ENCODE measurements at places on chromosomes 13 and 19.

GRCh38 chr13:42413484-42413815 is 141.5 kb downstream of the AKAP11 start:
- no peak for DNase-seq

GRCh38 chr13:40470660-40471059 is 195.8 kb downstream of the FOXO1 start:
- DNase-seq: no peak

DNA sequence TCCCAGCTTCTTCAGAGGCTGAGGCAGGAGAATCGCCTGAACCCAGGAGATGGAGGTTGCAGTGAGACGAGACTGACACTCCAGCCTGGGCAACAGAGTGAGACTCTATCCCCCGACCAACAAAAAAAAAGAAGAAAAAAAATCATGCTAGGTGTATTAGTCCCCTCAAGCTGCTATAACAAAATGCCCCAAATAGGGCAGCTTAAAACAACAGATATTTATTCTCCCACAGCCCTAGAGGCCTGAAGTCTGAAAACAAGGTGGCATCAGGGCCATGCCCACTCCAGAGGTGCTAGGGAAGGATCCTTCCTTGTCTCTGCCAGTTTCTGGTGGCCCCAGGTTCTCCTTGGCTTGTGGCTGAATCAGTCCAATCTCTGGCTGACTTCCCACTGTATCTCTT is 8.6 kb upstream of the EHD2 start:
- DNase-seq: no peak

DNA sequence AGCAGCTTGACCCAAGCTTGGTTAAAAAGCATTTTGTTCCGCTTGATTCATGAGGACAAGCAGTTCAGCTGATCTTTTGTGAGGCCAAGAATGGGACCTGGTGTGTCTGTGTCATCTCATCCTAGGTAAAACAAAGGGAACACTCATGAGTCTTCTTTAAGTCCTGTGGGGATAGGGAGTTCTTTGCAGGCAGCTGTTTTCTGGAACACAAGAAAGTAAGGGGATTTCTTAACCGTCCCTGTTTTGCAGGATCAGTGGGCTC is 134.5 kb upstream of the TMTC4 start:
- DNase-seq: no peak

- DNase-seq: no peak
Observed at GRCh38 chr19:56083668-56084067, 37.4 kb downstream of the ZNF787 start.

DNA sequence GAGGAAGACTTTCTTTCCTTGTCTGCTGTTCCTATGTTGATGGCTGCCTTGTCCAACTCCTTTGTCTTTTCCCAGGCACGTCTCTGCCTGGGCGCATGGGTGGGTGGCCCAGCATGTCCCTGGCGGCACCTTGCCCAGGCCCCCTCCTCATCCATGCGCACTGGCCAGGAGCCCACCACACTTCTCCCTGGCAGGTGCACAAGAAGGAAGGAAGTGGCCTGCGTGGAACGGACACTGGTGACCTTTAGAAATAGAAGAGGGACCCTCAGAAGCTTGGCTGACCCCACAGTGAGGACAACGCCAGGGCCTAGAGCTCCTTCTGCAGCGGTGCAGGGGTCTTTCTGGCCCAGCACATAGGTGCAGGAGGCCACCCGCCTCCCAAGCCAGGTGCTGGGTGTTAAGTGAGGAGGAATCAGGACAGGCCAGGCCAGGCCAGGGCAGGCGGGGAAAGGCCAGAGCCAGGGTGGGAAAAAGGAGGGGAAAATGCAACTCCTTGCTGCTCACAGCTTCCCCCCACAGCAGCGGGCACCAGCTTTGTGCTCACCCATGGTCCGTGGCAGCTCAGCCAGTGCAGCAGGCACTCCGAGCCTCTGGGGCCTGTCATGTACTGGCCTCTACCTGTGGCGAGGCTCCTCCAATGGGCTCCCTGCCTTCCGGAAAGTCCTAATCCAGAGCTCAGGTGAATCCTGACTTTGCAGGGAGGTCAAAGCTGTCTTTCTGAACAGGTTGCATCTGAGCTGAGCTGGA is 104.0 kb downstream of the SOX1 start:
- no peak for DNase-seq

GRCh38 chr19:6076675-6077463 is 33.4 kb downstream of the RFX2 start:
- DNase-seq: no peak

DNA sequence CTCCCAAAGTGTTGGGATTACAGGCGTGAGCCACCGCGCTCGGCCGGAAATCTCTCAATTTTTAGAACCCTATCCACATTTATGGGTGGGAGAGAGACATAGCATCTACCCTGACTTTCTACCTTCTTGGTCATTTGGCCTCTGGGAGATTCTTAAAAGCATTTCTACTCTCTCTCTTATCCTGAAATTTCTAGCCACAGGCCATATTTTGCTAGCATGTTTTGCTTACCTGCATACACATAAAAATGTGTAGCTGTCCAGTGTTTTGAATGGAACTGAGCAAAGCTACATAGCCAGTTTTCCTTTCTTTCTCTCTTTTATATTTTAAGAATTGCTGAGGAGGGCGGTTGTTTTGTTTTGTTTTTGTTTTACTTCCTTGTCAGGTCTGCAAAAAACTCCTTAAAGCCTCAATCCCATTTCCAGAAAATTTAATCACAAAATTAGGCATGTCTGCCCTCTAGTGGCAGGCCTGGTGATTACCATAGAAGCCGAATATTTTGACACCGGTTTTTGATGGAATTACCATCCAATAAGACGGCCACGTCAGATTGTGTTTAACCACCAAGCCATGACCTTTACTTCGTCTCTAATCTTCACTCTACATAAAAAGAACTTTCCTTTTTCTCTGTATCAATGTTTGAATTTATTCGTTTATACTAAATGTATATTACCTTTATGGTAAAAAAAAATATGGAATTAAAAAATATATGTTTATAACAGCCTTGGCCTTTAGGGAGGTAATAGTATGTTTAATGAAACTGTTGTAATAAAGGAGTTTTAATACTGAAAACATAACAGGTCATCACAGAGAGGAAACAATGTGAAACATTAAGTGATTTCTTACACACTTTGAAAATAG is 34.4 kb upstream of the OXGR1 start:
- DNase-seq: peak; percentile 25

GRCh38 chr13:71514900-71515743 is 351.9 kb downstream of the DACH1 start:
- DNase-seq: no peak

DNA sequence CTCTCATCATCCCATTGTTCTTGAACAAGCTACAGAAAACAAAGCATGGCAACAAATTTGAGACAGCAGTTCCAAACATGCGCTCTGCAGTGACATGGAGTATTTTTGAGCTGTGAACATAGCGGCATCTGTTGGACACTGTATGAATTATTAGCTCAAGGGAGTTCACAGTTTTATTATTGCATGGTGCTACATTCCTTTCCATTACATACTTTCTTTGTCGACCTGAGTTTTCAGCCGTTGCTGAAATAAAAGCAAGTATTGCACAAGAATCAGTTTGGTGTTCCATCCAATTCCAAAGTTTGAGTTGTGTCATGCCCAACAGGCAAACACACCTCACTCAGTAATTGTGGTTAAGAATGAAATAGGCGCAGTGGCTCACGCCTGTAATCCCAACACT is 30.1 kb upstream of the METTL21C start:
- DNase-seq: no peak

- DNase-seq: no peak
Observed at GRCh38 chr19:37982655-37983054, 75.6 kb downstream of the SIPA1L3 start.

- no peak for DNase-seq
Observed at GRCh38 chr13:99847318-99847750, 124.2 kb downstream of the ZIC5 start.

DNA sequence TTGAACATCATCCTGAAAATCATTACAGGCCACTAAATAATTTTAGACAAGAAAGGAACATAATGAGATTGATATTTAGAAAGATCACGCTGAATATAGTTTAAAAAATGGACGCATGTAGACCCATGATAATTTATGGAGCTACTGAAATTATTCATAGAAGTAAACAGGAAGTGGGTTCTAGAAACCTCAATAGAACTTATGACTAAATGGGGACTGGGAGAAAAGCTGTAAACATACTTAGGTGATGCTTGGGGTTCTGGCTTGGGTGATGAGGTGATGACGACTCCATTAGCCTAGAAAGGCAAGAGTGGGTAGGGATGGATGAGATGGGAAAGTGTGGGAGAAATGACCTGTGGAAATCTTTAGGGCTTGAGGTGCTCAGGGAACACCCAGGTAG is 484.0 kb downstream of the MYO16 start:
- DNase-seq: no peak

GRCh38 chr19:54369082-54369687 is 4.5 kb upstream of the LAIR1 start:
- no peak for DNase-seq

GRCh38 chr13:95276037-95276505 is 25.2 kb downstream of the ABCC4 start:
- no peak for DNase-seq

DNA sequence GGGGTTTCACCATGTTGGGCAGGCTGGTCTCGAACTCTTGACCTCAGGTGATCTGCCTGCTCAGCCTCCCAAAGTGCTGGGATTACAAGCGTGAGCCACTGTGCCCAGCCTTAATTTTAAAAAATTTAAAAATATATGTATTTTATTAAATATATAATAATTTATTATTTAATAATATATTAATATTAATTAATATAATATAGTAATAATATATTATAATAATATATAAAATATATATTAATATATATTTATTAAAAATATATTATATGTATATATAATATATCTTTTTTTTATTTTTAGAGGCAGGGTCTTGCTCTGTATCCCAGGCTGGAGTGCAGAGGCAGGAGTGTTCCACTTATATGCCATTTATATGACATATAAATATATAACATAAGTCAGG is 52.9 kb upstream of the ADGRE1 start:
- DNase-seq: no peak

DNA sequence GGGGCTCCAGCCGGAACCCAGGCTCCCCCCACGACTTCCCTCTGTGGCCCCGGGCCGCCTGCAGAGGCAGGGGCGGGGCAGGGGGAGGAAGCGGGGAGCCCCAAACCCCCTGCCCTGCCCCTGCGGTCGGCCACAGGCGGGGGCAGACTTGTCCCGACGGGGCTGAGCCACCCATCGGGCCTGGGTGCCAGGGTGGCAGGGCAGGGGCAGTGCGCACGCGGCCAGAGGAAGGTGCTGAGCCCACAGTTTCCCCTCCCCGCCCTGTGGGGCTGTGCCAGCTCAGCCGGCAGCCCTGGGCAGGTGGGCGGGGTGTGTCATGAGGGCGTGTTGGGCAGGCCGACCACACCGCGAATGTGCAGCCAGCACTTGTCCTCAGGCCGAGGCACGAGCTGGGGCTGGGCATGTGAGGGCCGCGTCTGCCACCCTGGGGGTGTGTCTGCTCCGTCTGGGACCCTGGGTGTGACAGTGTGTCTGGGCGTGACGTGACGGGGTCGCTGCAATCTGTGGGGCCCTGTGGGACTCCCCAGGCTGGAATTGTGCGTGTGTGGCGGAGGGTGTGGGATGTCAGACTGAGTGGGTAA is 17.7 kb downstream of the CCDC97 start:
- DNase-seq: peak; percentile 81

GRCh38 chr13:83881917-83882605 is at the start of gene SLITRK1:
Gene SLITRK1, minus strand, starts transcription at chr13:83882474. Its CDS starts 967 bp downstream, at chr13:83881507.
- DNase-seq: no peak

DNA sequence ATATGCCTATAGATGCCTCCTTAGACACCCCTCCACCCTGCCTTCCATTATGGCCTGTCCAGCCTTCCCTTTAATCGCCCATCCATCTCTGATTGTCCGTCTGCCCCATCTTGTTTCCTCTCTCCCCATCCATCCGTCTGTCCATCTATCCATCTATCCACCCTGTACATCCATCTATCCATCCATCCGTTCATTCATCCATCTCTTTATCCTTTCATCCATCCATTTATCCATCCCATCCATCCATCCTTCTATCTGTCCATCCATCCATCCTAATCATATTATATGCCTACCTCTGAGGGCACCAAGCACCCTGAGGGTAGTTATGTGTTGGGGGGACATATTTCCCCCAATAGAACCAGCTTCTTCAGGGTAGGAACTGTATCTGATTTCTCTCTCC is 23.1 kb downstream of the TRPM4 start:
- DNase-seq: no peak

DNA sequence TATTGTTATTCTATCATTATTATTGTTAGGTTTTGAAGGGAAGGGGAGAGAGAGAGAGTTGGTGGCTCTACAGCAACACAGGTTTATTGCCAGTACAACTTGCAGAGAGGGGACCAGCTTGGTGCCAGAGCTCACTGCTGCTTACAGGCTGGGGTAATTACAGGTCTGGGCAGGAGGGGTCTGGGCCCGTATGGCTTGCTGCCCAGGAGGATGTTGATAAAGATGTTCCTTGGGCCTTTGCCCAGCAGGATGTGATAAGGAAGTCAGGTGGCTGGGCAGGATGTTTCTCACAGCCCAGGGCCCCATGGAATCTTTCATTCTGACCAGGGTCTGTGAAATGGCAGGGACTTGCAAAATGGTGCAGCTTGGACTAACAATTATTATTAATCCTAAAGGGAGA is 64.2 kb upstream of the ZNF599 start:
- DNase-seq: no peak

GRCh38 chr19:46367426-46367825 is 20.5 kb downstream of the PPP5C start:
- DNase-seq: no peak

- DNase-seq: no peak
Observed at GRCh38 chr19:35380450-35381124, 9.7 kb downstream of the GPR42 start.

- no peak for DNase-seq
Observed at GRCh38 chr19:46789371-46789770, 977 bp upstream of the SLC1A5 start.

GRCh38 chr13:101019126-101019525 is 344.5 kb upstream of the TMTC4 start:
- DNase-seq: no peak

DNA sequence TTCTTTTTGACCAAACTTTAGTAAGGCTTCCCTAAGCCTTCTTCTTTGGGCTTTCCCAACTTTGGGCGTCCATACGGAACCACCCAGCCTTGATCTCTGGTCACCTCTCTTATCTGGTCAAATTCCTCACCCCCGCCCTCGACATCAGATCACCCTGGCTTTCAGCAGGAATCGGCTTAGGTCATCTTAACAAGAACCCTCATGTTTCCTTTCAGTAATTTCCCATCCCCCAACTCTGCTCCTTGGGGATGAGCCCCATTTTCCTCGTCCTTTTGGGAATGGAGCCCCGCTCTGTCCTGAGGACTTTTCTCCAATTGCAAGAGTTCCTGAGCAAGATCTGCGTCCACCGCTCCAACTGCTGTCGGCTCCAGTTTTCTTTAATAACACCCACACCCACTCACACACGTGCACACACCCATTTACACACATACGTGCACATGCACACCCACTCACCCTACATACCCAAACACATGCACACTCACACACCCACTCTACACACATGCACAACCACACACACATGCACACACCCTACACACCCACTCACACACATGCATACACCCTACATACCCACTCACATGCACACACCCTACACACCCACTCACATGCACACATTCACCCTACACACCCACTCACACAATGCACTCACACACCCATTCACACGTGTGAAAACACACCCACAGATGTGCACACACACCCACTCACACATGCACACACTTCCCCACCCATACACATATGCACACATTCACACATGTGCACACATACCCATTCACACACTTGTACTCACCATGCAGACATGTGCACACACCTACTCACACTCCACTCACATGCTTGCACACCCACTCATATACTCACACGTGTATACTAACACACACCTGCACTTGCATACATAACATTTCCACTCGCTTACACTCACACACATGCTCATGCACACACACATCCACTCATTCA is 87.0 kb upstream of the TM9SF2 start:
- DNase-seq: no peak

GRCh38 chr13:66803013-66803807 is 426.9 kb downstream of the PCDH9 start:
- no peak for DNase-seq
